Activated naive CD4-positive, alpha-beta T cell treated with anti-CD3 and anti-CD28 coated beads for 36 hours (primary cell): ENCODE measurements at places on chromosomes 7 and 10. TPM values are rescaled to one million over a fixed set of nuclear protein-coding genes. Genes with fewer than 3 reads are reported as not detected.

Gene PILRA
- total RNA-seq: 0.29 TPM

Gene RAPGEF5
- 0.21 TPM for total RNA-seq

Gene SH2B2
- 1.4 TPM for total RNA-seq

Gene IGF2BP3
- total RNA-seq: 0.54 TPM

Gene AKAP9
- 20.0 TPM for total RNA-seq

Gene IPMK
- 5.6 TPM for total RNA-seq

Gene GPR15LG
- not detected for total RNA-seq

Gene RBM20
- total RNA-seq: 0.40 TPM

Gene PRR15
- total RNA-seq: not detected

GRCh38 chr7:82268632-82269031 lies 174.9 kb downstream of the CACNA2D1 start:
- no peak overlapping the region for H3K4me3 ChIP-seq
- H3K36me3 ChIP-seq: no peaks in the 10 kb centered on the region
- no peak overlapping the region for H3K27ac ChIP-seq
- no peak for DNase-seq

DNA sequence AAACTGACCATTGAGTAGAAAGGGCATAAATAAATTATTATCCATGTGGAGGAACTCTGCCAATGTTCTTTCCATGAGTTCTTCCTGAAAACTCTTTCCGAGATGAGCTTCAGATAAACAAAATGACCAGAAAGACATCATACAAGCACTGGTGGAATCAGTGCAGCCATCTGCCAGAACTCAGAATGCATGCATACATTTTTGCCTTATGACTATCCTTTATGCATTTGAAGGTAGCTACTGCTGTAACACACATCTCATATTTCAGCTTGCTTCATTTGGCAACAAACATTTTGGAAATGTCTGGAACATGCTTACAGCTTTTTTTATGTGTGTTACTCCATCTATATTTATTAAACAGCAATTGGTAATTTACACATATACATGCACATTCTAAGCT lies 448.9 kb downstream of the PLXDC2 start:
- H3K27ac ChIP-seq: no peak overlapping the region
- H3K36me3 ChIP-seq: no peaks in the 10 kb centered on the region
- no peaks in the 10 kb centered on the region for H3K27me3 ChIP-seq
- H3K4me3 ChIP-seq: no peak overlapping the region

- peaks cover 11% of the 10 kb centered on the region for H3K36me3 ChIP-seq
- H3K27ac ChIP-seq: no peak overlapping the region
- H3K27me3 ChIP-seq: no peaks in the 10 kb centered on the region
- DNase-seq: peak; percentile 77
- no peak overlapping the region for H3K4me3 ChIP-seq
Measured at GRCh38 chr7:139620676-139621344, 97.3 kb downstream of the CLEC2L start.

- H3K27me3 ChIP-seq: no peaks in the 10 kb centered on the region
- H3K4me1 ChIP-seq: peaks cover 13% of the 10 kb centered on the region
- H3K4me3 ChIP-seq: no peak overlapping the region
- DNase-seq: no peak
- peaks cover 21% of the 10 kb centered on the region for H3K36me3 ChIP-seq
- H3K27ac ChIP-seq: no peak overlapping the region
Measured at GRCh38 chr7:102117743-102118142, 168.9 kb upstream of the SH2B2 start.

- no peak for DNase-seq
- H3K27me3 ChIP-seq: no peaks in the 10 kb centered on the region
- H3K36me3 ChIP-seq: no peaks in the 10 kb centered on the region
- no peak overlapping the region for H3K4me3 ChIP-seq
Measured at GRCh38 chr10:102579328-102579727, 65.0 kb upstream of the TRIM8 start.

DNA sequence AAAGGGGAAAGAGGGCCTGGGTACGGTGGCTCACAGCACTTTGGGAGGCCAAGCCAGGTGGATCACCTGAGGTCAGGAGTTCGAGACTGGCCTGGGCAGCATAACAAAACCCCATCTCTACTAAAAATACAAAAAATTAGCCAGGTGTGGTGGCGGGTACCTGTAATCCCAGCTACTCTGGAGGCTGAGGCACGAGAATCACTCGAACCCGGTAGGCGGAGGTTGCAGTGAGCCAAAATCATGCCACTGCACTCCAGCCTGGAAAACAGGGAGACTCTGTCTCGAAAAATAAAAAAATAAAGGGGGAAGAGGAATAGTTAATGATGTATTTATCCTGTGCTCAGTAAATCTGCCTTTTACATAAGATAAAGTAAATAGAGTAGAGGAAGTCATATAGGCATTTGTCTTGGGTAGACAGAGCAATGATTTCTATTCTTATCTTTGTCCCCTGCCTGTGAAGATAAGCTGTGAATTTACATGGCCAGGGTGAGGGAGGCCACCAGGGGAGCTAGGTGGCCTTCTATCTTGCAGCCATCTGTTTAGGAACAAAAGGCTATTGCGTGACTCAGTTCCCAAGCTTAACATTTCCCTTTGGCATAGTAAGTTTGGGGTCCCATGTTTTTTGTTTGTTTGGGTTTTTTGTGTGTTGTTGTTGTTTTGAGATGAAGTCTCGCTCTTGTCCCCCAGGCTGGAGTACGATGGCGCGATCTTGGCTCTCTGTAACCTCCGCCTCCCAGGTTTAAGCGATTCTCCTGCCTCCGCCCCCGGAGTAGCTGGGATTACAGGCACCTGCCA lies 73.2 kb upstream of the GTF2I start:
- no peak overlapping the region for H3K27ac ChIP-seq
- no peak overlapping the region for H3K4me3 ChIP-seq
- H3K4me1 ChIP-seq: no peaks in the 10 kb centered on the region

- no peaks in the 10 kb centered on the region for H3K4me1 ChIP-seq
- H3K27ac ChIP-seq: no peak overlapping the region
- no peaks in the 10 kb centered on the region for H3K36me3 ChIP-seq
- peaks cover 2% of the 10 kb centered on the region for H3K27me3 ChIP-seq
- H3K4me3 ChIP-seq: no peak overlapping the region
Measured at GRCh38 chr10:99172128-99172738, 63.4 kb downstream of the HPSE2 start.

GRCh38 chr10:76021398-76021797 lies 590.0 kb downstream of the LRMDA start:
- no peak overlapping the region for H3K27ac ChIP-seq
- H3K4me1 ChIP-seq: no peaks in the 10 kb centered on the region
- no peak for DNase-seq
- no peaks in the 10 kb centered on the region for H3K27me3 ChIP-seq
- H3K4me3 ChIP-seq: no peak overlapping the region

- DNase-seq: no peak
- H3K27ac ChIP-seq: no peak overlapping the region
- H3K27me3 ChIP-seq: peaks cover 4% of the 10 kb centered on the region
- no peaks in the 10 kb centered on the region for H3K36me3 ChIP-seq
- H3K4me3 ChIP-seq: no peak overlapping the region
Measured at GRCh38 chr10:63885156-63885555, 364.0 kb downstream of the REEP3 start.

DNA sequence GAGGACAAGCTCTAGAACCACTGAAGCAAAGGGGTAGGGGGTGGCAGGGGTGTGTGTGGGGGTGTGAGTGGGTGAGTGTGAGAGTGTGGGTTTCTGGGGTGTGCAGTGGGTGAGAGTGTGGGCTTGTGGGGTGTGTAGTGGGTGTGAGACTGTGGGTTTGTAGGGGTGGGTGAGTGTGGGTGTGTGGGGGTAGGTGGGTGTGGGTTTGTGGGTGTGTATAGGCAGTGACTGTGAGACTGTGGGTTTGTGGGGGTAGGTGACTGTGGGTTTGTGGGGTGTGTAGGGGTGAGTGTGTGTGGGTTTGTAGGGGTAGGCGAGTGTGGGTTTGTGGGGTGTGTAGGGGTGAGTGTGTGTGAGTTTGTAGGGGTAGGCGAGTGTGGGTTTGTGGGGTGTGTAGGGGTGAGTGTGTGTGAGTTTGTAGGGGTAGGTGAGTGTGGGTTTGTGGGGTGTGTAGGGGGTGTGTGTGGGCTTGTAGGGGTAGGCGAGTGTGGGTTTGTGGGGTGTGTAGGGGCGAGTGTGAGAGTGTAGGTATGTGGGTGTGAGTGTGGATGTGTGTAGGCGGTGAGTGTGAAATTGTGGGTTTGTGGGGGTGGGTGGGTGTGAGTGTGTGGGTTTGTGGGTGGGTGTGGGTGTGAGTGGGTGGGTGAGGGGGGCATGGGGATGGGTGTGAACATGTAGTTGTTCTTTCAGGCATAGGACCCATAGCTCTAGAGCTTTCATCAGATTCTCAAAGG lies 8.8 kb downstream of the NOS3 start:
- no peak for DNase-seq
- no peaks in the 10 kb centered on the region for H3K27me3 ChIP-seq
- H3K36me3 ChIP-seq: peaks cover 2% of the 10 kb centered on the region
- H3K4me3 ChIP-seq: no peak overlapping the region
- H3K27ac ChIP-seq: no peak overlapping the region

DNA sequence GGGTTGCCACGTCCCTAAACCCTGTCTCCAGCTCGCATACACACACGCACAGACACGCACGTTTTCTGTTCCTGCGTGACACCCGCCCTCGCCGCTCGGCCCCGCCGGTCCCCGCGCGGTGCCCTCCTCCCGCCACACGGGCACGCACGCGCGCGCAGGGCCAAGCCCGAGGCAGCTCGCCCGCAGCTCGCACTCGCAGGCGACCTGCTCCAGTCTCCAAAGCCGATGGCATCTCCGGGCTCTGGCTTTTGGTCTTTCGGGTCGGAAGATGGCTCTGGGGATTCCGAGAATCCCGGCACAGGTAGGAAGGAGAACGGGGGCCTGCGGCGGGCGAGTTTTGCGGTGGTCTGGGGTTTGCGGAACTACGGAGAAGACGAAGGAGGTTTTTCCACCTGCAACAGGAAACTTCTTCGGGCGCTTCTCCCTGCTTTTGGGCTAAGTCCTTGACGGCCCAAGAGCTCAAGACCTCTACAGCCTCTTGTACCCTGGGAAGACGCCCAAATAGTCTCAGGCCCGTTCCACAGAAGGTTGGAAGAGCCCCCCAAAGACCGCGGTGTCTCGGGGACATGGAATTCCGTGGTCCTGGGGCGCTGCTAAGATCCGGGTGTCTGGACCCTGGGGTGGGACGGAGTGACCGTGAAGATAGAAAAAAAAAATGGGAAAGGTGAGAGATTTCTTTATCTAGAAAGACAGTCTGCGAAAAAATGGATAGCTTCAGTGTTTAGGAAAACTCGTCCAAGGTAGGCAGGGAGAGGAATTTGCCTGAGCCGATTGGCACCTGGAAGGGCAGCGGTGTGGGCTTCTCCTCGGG lies at the start of gene GAD2:
GAD2 (plus strand) TSS at position 190 of the 811 bp plus-strand sequence; CDS start at position 226, 36 bp downstream.
- no peak within 1 kb of the TSS for H3K27ac ChIP-seq
- peaks cover 88% of the 10 kb centered on the region for H3K27me3 ChIP-seq
- DNase-seq: no peak

DNA sequence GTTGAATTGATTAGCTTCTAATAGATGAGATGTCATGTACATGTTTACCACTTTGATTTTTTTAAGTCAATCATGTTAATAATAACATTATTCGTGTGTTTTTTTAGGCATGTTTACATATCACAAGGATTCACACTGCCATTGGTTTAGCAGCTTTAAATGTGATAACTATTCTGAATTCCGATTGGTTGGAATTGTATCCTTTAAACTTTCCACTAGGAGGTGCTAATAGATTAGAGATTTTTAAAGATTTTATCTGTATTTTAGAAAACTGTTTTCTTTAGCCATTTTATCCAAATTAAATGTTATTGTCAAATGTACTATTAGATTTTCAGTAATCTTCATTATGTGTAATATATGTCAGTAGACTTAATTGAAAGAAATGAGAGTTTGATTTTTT lies 83.2 kb downstream of the HECTD2 start:
- H3K4me1 ChIP-seq: no peaks in the 10 kb centered on the region
- H3K4me3 ChIP-seq: no peak overlapping the region
- no peak overlapping the region for H3K27ac ChIP-seq
- no peaks in the 10 kb centered on the region for H3K36me3 ChIP-seq

- no peaks in the 10 kb centered on the region for H3K27me3 ChIP-seq
- no peaks in the 10 kb centered on the region for H3K4me1 ChIP-seq
- H3K27ac ChIP-seq: no peak overlapping the region
- no peaks in the 10 kb centered on the region for H3K36me3 ChIP-seq
- no peak for DNase-seq
- no peak overlapping the region for H3K4me3 ChIP-seq
Measured at GRCh38 chr7:7054252-7054830, 128.0 kb upstream of the C1GALT1 start.

DNA sequence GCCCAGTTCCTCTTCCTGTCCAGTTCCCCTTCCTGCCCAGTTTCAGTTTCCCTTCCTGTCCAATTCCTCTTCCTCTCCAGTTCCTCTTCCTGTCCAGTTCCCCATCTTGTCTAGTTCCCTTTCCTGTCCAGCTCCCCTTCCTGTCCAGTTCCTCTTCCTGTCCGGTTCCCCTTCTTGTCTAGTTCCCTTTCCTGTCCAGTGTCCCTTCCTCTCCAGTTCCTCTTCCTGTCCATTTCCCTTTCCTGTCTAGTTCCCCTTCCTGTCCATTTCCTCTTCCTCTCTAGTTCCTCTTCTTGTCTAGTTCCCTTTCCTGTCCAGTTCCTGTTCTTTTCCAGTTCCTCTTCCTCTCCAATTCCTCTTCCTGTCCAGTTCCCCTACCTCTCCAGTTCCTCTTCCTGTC lies 68.1 kb upstream of the ADCY1 start:
- peaks cover 2% of the 10 kb centered on the region for H3K27me3 ChIP-seq
- H3K36me3 ChIP-seq: no peaks in the 10 kb centered on the region
- H3K4me3 ChIP-seq: no peak overlapping the region
- no peak for DNase-seq

DNA sequence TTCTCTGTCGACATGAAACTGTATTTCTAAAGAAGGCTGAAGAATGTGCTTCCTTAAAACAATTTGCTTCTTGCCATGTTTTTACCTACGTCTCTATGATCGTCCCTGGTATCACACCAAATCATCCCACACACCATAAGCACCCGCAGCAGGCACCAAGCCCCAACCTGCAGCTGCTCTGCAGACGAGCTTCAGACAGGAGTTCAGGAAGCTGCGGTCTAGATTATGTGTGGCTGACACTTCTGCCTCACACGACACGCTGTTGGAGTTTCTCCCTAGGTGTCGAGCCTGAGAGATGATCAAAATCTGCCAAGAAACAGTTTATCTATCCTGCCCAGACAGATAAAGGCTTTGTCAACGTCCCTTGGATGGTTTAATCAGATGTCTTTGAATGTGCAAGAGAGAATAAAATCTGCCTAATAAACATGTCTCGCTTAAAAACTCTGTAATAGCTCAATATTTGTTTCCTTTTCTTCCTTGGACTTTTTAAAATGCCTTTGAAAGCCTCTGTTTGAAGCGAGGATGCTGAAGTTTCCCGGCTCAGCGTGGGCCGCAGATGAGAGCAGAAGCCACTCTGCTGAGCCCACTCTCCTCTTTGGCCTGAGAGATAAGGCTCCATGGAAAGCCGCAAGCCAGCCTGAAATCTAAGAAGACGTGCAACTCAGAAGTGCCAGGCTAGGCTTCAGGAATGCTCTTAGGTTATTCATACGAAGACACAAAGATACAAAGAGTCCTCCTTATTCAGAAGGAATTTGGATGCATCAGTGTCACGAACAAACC lies 158.3 kb upstream of the PFKP start:
- H3K4me1 ChIP-seq: peaks cover 8% of the 10 kb centered on the region
- DNase-seq: peak; percentile 54
- no peak overlapping the region for H3K4me3 ChIP-seq
- H3K27ac ChIP-seq: no peak overlapping the region
- H3K36me3 ChIP-seq: no peaks in the 10 kb centered on the region
- H3K27me3 ChIP-seq: peaks cover 9% of the 10 kb centered on the region
